ENCODE measurements at places on chromosomes 11 and 22. TPM values are rescaled to one million over a fixed set of nuclear protein-coding genes. Genes with fewer than 3 reads are reported as not detected.

Gene HBB
- 394 TPM for total RNA-seq

Gene MSANTD4
- total RNA-seq = 49.8 TPM

Gene RAB39A
- 4.0 TPM for total RNA-seq

Gene CABP4
- total RNA-seq = 0.26 TPM

Gene NOX4
- 5.4 TPM for total RNA-seq

Gene MS4A4E
- total RNA-seq = 0.90 TPM

Gene KCNQ1OT1
- total RNA-seq = 24.7 TPM

Gene TSSK2
- total RNA-seq = not detected

Gene HEPN1
- total RNA-seq = not detected

Gene SRPRA
- total RNA-seq = 35.1 TPM

Gene OR56A1
- total RNA-seq = 0.05 TPM

Gene IL10RA
- 8.7 TPM for total RNA-seq
